ENCODE measurements at places on chromosomes 16 and 17.

DNA sequence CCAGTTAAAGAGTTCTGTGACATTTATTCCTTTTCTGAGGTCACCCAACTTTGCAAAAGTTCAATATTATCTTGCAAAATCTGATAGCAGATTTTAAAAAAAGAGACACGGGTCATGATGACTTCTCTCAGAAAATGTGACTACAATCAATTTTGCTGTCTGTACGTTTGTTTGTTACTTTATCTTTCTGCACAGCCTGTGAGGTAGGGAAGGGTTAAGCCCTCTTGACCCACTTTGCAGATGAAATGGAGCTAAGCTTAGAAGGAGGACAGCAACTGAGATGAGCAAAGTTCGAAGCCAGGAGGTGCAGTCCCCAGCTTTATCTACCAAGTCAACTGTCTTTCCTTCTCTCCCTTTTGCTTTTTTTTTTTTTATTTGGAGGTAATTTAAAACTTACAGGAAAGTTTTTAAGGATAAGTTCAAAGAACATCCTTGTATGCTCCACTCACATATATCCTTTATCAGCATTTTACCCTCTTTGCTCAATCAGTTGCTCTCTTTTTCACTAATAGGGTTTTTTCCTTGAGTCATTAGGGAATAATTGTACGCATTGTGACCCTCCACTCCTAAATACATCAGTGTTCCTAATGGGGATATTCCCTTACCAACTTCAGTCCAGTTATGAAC, 86.8 kb downstream of the MSI2 start:
- DNase-seq = no peak

DNA sequence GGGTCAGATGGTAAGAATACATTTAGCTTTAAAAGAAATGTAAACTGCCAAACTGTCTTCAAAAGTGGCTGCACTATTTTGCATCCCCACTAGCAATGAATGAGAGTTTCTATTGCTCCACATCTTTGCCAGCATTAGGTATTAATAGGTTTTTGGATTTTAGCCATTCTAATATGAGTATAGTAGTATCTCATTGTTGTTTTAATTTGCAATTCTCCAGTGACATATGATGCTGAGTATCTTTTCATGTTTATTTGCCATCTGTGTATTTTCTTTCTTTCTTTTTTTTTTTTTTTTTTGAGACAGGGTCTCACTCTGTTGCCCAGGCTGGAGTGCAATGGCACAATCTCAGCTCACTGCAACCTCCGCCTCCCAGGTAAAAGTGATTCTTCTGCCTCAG, 24.3 kb upstream of the MARCHF10 start:
- DNase-seq = no peak

- DNase-seq = no peak
These were observed 116.1 kb upstream of the RBBP6 start for GRCh38 chr16:24423312-24423711.

DNA sequence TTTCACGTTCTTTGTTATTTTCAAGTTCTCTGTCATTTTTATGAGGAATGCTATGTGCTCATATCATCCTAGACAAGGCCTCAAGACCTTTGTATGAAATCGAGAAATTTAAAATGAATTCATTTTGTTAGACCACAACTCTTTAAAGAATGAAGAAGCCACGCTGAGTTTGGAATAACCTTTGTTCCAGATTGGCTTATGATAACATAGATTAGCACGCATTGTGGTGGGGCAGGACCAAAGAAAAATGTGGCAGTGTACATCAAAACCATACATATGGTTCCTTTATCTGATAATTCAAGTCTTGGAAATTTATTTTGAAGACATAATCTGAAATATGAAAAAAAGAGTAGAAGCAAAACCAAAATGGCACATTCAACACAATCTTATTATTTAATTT, 2.2 kb downstream of the HSD17B2 start:
- no peak for DNase-seq

- DNase-seq = no peak
These were observed 78.1 kb downstream of the TUBD1 start for GRCh38 chr17:59814685-59815084.

- DNase-seq = no peak
These were observed 4.1 kb upstream of the NAGS start for GRCh38 chr17:44000141-44000860.

DNA sequence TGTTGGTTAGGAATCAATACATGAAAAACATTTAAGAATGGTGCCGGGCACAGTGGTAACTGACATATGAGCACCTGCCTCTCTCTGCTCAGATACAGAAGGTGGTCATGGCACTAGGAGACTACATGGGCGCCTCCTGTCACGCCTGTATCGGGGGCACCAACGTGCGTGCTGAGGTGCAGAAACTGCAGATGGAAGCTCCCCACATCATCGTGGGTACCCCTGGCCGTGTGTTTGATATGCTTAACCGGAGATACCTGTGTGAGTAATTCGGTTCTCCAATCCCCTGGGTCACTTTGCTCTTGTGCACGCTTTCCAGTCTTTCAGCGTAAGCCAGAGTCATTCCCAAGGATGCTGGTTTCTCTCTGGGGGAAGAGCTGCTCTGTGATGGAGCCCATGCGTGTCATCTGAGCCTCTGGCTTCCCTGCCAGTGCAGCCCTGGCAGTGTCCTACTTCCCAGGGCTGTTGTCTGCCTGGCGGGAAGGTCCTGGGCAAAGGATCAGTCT, 3.0 kb upstream of the CD68 start:
- DNase-seq = no peak

DNA sequence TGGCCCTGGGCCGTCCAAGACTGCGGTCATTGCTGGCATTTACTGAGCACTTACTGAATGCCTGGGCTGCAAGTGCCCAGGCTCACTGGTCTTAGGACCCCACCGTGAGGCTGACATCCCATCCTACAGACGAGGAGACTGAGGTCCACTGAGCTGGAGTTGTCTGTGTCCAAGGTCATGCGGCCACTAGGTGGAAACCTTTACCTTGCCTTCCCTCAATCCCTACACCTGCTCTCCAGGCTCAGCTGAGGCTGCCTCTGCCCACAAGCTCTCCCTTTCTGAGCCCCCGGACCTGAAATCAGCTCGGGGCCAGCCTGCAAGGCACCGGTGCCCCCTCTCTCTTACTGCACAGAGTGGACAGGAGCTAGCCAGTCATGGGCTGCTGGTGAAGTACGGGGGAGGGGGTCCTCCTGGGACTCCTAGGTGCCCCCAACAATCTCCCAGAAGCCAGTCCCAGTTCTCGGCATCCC, 1.5 kb downstream of the CASKIN1 start:
- DNase-seq = no peak

GRCh38 chr16:11774065-11774626, 22.9 kb downstream of the ZC3H7A start:
- no peak for DNase-seq

DNA sequence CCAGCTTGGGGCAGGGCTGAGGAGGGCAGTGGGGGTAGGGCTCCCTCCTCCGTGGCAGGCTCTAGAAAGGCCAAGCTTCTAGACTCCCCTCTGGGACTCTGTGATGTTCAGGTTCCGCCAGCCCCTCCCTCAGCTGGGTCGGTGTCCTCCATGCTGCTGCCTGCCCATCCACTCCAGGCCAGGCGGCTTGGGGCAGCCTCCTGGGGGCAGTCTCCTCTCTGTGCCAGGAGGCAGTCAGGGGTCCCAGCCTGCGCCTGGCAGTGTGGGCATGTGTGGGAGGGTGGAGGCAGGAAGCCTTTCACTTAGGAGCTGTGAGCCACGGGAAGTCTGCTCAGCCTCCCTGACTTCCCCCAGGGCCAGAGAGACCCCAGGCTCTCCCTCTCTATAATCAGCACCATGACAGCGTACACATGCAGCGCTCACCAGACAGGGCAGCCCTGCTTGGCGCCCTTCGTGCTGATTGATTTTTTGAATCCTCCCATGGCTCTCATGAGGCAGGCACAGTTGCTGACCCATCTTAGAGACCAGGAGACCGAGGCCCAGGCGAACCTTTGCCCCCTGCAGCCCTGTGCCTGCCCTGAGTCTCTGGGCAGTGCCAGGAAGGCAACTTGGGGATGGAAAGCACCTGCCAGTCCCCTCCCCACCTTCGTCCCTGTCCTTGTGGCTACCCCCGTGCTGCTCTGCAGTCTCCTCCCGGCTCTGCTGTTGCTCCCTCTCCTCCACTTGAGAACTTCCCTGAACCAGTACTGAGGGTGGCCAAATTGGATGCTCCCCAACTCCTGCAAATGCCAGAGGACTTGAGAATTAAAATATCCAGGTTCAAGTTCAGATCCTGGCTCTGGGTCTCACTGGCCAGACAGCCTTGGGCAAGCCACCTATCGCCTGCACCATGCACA, 234.7 kb upstream of the GSE1 start:
- DNase-seq = no peak

GRCh38 chr16:64540434-64540833, 581.4 kb downstream of the CDH11 start:
- DNase-seq = no peak

- DNase-seq = no peak
These were observed 1.9 kb downstream of the GPR142 start for GRCh38 chr17:74369221-74369620.

DNA sequence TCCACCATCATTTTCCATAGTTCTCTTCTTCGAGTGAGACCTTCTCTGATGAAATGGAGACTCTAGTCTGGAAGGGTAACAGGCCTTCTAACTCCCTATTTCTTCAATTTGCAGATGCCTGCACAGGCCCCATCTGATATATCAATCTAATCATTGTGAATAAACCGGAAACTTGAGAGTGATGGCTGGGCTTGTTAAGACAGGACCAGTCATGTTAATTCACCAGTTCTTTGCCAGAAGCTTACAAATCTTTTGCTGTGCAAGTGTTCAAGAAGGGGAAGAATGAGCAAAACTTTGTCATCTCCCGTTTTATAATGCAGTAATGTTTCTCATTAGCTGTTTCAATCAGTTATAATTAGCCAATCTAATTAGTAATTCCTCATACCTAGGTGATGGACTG, 1561.3 kb upstream of the GOT2 start:
- DNase-seq = no peak

- no peak for DNase-seq
These were observed 90.2 kb downstream of the MARCHF10 start for GRCh38 chr17:62717889-62718288.

DNA sequence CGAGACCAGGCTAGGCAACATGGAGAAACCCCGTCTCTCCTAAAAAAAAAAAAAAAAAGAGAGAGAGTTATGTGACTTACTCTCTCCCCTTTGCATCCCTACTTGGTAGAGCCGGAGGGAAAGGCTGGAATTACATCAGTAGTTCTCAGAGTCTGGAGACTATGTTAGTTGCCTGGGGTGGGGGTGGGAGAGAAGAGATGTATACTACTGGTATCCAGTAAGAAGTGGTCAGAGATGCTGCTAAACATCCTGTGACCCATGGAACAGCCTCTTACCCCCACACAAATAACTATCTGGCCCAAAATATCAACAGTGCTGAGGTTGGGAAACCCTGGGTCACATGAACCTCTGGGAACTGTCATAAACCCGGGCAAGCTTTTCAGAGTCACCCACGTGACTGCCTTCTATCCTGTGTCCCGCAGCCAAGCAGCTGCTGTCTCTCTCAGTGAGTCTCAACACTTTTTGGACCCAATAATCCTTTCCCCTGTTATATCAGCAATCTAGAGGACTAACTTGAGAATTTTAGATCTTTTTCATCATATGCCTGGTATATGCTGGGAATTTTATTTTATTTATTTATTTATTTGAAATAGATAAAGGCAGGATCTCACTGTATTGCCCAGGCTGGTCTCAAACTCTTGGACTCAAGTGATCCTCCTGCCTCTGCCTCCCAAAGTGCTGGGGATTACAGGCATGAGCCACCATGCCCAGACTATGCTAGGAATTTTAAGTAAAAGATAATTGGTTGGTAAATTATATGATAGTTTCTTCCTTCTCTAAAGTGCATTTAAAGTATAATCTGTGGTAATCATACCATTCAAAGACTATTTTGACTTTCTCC, 8.7 kb downstream of the EIF1 start:
- no peak for DNase-seq

DNA sequence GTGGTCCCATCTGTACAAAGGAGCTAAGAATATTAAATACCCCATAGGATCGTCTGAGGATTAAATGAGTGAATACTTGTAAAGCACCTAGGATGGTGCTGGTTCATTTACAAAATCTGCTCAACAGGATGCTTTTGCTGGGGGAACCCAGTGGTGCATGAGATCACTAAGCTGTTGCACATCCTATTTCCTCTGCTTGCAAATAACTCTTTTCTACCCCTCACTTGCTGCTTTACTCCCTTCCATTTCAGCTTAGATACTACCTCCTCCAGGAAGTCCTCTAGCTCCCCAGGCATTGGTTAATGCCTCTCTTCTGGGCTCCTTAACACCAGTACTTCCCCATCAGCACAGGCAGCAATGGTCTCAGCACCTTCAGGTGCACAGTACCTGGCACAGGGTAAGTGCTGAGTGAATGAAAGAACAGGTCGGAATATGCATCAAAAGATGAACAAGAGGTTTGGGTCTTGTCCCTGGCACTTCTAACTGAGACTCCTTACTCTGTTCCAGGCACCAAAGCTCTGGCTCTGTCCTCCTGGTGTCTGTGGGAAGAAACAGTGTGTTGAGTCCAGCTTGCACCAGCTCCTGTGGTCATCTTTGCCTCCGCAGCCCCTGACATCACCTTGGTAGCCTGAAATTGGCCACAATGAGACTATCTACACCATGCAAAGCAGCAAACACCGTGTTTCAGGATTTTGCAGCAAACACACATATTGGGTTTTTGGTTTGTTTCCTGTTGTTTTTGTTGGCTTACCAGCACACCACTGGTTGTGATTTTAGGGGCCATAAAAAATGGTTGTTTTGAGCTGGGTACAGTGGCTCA, 24.1 kb upstream of the IL21R start:
- no peak for DNase-seq

- peak; percentile 40 for DNase-seq
These were observed 7.0 kb downstream of the TMC8 start for GRCh38 chr17:78137392-78138203.

- DNase-seq = no peak
These were observed 481.9 kb downstream of the SOX9 start for GRCh38 chr17:72602517-72603419.

DNA sequence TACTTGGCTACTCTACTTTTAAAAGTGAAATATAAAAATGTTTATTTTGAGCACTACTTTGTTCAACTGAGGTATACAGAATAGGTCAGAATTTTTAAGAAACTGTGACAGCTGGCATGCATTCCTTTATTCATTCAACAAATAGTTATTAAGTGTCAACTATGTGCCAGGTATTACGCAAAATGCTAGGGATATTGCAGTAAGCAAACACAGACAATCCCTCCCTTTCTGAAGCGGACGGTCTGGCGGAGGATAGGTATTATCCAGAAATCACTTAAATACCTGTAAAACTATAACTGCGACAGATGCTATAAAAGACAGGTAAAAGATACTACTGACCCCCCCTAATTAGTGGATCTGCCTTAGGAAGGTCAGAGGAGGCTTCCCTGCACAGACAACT, 26.1 kb downstream of the METTL16 start:
- DNase-seq = no peak

DNA sequence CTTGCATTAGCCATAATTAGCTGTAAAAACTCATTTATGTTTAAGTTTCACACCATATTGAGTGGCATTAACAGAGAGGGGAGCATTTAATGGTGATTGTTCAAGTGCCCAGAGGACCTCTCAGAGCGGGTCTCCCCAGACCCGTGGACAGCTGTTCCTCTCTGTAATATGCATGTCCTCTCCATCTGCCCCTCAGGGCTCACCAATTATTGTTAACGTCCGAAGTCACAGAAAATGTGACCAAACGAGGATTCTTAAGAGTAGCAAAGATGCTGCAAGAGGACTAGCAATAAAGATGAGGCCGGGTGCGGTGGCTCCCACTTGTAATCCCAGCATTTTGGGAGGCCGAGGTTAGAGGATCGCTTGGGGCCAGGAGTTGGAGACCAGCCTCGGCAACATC, 130.2 kb downstream of the CPPED1 start:
- DNase-seq = no peak

Data from right forelimb (tissue), 1 donor.